Tibial artery (tissue), 4 donors: ENCODE measurements at places on chromosomes 12 and 14.

GRCh38 chr14:74634481-74634880 is 22.4 kb upstream of the LTBP2 start:
- no peak for DNase-seq

DNA sequence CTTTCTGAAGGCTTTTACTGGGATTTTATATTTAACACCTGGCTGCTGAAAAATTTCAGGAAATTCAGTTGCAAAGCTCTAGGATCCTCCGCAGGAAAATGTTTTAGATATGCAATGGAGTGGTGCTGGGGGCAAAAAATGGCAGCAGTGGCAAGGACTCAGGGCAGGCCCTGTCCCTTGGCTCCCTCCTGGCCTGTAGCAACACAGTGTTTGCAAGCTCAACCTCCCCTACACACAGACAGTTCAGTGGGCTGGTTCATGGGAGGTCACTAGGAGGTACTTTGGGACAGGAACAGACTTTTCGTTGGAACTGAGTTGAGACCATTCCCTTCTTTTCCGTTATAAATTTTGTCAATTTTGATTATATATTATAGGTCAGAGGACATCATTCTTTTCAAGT is 270.4 kb downstream of the ADAMTS20 start:
- no peak for DNase-seq

DNA sequence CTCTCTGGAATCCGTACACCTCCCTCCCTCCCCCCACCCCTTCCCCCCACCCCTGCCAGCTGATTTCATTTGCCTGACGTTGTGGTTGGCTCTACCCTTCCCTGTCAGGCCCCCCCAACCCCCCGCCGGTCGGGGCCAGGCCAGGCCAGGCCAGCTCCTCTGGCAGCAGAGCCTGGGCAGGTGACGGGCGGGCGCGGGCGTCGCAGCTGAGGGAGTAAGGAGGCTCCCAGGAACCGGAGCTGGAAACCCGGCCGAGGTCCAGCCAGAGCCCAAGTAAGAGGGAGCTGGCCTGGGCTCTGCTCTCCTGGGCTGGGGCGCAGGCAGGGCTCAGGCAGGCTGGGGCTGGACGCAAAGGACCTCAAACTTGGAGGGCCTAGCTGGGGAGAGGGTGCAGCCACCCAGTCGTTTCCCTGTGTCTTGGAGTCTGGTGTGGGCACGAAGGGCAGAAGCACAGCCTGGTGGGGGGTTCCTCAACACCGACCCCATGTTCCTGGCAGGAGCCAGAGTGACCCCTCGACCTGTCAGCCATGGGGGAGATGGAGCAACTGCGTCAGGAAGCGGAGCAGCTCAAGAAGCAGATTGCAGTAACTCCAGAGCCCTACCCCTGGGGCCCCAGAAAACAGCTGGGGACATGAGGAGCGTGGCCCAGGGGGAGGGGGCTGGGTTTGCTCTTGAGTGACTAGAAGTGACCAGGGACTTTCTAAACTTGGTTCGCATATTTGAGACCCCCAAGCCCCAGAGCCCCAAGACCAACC is at the start of gene GNB3:
GNB3 (plus strand) TSS at position 165 of the 755 bp plus-strand sequence; CDS start at position 528, 363 bp downstream.
- no peak for DNase-seq

- DNase-seq = no peak
Observed at GRCh38 chr12:26018926-26019325, 60.4 kb downstream of the RASSF8 start.

- DNase-seq = no peak
Observed at GRCh38 chr14:99981806-99982205, 83.4 kb upstream of the EVL start.

GRCh38 chr12:80763874-80764273 is 47.2 kb downstream of the MYF5 start:
- DNase-seq = no peak

DNA sequence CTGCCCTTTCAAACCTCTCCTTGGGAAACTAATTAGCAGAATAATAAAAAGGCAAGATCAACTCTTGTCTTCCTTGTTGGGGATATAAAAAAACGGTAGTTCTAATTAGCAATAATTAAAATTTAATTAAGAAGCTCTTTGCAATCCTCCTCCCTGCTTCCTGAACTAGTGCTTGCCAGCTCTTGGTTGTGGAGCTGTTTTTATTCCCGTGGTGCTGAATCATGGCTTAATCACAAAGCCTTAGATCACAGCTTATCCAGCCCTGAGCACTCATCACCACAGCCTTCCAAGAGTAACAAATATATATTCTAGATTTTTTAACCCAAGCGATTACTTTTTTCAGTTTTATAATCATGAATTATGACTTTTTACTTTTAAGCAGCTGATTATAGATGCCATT is 63.2 kb upstream of the INSM2 start:
- no peak for DNase-seq

DNA sequence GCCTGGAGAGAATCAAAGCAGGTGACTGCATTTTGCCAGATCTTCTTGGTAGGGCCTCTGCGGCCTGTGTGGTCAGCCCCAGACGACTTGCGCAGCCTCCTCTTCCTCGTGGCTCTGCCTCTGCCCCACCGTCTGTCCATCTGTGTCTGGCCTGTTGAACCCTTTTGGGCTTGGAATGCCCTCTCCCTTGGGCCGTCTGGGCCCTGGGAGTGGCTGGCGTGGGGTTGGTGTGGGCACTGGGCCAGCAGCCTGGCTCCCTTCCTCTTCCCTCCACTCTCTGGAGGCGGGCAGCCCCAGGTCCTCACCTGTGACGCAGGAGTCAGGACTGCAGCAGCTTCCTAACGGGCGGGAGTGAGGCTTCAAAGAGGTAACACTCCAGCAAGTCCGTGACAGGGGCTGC is 9.7 kb upstream of the CCDC197 start:
- DNase-seq = no peak

DNA sequence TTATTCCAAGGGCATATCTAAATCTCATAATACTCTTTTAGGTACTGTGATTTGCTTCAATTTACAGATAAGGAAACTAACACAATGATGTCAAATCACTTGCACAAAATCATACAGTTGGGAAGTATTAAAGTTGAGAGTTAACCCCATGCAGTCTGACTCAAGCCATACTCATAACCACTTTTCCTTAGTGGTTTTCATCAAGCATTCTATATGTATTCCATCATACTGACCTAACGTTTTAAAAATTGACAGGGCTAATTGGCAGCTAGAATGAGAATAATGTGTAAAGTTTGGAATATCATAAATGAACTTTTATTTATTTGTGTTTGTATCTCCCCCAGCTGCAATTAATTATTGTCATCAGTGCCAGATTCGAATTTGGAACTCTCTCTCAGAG is 20.9 kb downstream of the PUS7L start:
- DNase-seq = no peak

DNA sequence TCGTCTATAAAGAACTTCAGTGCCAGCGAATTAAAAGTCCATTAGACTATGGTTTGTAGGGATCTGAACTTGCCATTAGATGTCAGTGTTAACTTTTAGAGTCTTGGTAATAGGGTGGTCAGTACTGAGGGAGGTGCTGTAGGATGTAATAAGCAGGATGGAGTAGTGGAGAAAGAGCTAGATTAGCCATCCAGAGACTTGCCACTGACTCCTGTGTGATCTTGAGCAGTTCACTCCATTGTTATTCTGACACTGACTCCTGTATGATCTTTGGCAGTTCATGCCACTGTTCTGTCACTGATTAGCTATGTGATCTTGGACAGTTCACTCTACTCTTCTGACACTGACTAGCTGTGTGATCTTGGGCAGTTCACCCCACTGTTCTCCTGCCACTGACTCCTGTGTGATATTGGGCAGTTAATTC is 133.6 kb downstream of the TTLL5 start:
- DNase-seq = no peak

- DNase-seq = no peak
Observed at GRCh38 chr12:3133405-3133783, 56.2 kb downstream of the TSPAN9 start.

GRCh38 chr14:93977790-93978581 is 1.6 kb upstream of the ASB2 start:
- DNase-seq = no peak

GRCh38 chr12:79156846-79157463 is 292.4 kb downstream of the SYT1 start:
- DNase-seq = no peak

- DNase-seq = no peak
Observed at GRCh38 chr12:110316861-110317260, 35.8 kb downstream of the ATP2A2 start.

- DNase-seq = no peak
Observed at GRCh38 chr14:24513009-24513408, 4.9 kb upstream of the CMA1 start.

- DNase-seq = no peak
Observed at GRCh38 chr12:106585105-106585520, 2.3 kb downstream of the RFX4 start.

GRCh38 chr14:37592482-37593408 is 2.3 kb downstream of the FOXA1 start:
- no peak for DNase-seq

DNA sequence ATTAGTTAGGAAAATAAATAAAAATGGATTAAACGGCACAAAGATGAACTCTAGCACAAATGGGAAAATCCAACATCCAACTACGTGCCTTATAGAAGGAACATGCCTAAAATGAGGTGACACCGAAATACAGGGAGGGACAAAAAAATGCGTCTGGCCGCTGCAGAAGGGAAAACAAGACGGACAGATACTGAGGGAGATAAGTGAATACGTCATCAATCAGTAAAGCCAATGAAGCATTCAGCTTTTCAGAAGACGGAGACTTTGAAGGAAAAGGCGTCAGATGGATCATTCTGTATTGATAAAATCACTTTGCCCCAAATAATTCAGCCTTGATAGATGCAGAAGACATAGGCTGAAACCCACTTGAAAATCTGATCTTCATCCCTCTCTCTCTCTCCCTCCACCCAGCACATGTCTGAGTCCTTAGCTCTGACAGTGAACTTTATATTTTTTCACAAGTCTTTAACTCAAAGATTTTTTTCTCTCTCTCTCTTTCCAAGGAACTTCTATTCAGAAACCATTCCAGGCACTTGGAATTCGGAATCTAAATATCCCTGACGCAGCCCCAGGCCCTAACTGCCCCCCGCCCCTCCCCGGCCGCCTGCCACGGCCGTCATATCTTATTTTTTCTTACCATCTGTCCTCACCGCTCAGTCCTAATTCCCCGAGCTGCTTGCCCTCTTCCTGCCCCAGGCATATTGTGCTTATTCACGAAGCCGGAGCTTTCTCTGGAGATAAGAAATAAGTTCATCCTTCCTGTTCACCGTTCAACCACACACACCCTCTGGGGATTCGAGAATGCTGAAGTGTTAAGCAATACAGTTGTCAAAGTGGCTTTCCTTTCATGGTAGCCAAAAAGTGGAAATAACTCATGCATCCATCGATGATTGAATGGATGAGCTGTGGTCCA is 35.5 kb upstream of the RFLNA start:
- no peak for DNase-seq

DNA sequence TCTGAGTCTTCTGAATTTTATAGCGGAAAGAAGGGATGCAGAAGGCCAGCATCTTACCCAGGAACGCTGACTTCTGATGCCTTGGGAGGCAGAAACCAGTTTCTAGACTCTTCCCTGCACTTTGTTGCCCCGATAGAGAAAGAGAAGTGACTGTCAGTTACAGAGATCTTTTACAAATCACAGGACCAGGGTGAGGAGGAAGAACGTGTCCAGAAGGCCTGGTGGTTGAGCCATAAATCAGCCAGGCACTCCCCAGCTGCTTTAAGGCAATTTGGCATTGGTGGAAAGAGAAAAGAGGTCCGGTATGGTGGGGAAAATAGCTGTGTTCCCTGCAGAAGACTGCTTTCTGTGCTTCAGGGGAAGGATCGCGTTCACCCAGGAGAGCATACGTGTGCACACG is 88.7 kb upstream of the KCNA1 start:
- no peak for DNase-seq

DNA sequence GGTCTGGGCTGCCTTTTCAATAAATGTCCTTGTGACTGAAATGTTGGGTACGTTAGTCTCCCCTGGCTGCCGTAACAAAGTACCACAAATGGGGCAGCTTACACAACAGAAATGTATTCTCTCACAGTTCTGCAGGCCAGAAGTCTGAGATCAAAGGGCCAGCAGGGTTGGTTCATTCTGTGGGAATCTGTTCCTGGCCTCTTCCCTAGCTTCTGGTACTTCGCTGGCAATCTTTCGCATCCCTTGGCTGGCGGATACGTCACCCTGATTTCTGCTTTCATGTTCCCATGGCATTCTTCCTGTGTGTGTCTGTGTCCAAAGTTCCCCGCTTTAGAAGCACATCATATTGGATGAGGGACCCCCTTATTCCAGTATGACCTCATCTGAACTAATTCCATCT is 95.8 kb upstream of the NCOR2 start:
- DNase-seq = no peak

DNA sequence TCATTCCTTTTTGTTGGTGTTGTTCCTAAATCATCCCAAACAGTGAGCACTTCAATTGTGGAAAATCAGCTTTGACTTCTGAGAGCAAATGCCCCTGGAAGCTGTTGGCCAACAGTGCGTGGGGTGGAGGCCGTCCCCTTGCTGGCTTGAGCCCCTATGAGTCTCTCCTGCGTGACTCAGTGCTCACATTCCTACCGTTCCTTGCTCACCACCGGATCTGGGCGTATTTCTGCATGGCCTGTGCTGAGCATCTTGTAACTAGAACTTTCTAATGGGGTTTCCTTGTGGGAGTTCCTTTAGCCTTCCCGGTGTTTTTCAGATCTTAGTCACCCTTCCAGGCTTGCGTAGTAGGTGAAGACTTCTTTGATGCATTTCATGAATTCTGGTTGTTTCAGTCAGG is 14.7 kb downstream of the SERPINA1 start:
- DNase-seq = peak; percentile 44

GRCh38 chr14:69964841-69965240 is 85.6 kb downstream of the SMOC1 start:
- DNase-seq = no peak

DNA sequence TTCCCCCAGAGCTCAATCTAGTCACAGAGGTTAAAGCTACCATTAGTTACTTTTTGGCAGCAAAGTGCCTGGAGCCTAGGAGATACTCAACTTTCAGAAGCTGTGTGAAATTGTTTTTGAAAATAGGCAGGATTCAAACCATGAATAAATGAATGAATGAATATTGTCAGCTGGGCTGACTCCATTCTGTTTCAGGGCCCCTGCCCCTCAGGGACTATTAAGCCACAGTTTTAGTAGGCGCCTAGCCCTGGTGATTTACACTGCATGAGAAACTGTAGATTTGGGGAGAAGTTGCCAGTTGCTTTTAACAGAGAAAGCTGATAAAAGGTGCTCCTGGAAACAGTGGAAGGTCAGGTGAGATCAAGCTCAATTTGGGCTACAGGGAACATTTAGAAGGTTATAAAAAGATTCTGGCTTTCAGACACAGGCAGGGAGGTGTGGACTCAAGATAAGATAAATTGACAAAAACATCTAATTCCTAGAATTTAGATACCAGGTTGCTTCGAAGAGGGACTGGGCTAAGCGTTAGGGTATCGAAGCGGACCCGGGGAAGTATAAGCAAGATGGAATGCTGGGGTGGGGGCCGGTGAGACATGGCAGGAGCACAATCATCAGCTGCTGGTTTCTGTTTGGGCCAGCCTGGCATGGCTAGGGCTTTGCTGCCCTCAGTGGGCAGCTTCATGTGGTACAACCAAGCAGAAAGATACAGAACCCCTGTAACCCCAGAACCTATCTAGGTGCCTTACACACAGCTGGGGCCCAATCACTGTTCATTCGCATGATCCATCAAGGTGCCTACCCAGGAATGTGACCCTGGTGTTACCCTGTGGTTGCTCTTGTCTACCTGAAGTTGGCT is 14.9 kb upstream of the CELA1 start:
- no peak for DNase-seq
